NCI-H69 (cell line): ENCODE measurements at places on chromosomes 11 and 22.

- DNase-seq, result no peak
Observed at GRCh38 chr11:64092761-64093136, 57.0 kb downstream of the FLRT1 start.

- peak; percentile 53 for DNase-seq
Observed at GRCh38 chr22:45511847-45512261, 9.2 kb downstream of the FBLN1 start.

- DNase-seq, result no peak
Observed at GRCh38 chr11:48002561-48002960, 22.2 kb downstream of the PTPRJ start.

DNA sequence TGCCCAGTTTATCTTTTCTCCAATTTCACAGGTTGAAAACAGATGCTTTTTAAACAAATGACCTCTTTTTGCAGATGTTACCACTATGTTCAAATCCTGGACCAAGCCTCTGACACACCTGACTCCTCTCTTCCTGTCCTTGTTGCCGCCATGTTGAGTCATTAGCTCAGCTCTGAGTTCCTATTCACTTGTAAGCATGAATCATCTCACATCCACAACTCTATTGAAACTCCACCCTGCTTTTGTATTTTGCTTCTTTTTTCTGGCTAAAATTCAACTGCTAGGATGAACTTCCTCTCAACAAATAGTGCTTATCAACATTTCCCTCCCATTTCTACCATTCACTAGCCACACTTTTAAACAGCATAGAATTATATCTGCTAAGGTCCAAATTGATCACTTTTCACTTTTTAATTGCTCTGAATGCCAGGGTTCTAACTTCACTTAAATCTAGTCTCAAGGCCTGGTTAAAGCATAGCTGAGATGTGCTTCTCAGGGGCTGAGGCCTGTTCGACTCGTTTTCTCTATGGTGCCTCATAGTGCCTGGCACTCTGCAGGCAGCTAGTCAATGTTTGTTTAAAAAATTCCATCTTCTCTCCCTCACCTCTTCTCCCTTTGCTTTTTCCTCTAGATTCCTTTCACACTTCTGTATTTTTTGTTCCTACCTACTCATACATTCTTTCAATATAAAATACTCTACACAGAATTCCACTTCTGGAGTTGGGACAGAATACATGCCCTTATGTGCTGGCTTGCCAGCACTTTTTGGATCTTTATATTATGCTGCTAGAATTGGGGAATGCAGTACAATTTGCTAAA lies 3.9 kb downstream of the JOSD1 start:
- DNase-seq, result peak; percentile 15

GRCh38 chr11:56910785-56911184 lies 77.9 kb upstream of the OR5AK2 start:
- DNase-seq, result no peak

GRCh38 chr11:107677924-107678631 lies 33.8 kb downstream of the SLN start:
- no peak for DNase-seq
